Activated naive CD8-positive, alpha-beta T cell treated with anti-CD3 and anti-CD28 coated beads for 36 hours (primary cell): ENCODE measurements at places on chromosomes 6 and 20.

- H3K27me3 ChIP-seq, result no peaks in the 10 kb centered on the region
- peaks cover 21% of the 10 kb centered on the region for H3K36me3 ChIP-seq
- H3K4me1 ChIP-seq, result peaks cover 32% of the 10 kb centered on the region
- no peak overlapping the region for H3K4me3 ChIP-seq
- no peak for DNase-seq
These were observed 26.4 kb downstream of the MAP3K4 start for GRCh38 chr6:161017766-161018564.

- no peak overlapping the region for H3K27ac ChIP-seq
- DNase-seq, result no peak
- H3K27me3 ChIP-seq, result no peaks in the 10 kb centered on the region
These were observed 133.5 kb downstream of the TAF4 start for GRCh38 chr20:61932199-61932592.

- DNase-seq, result no peak
- H3K4me3 ChIP-seq, result no peak overlapping the region
- no peak overlapping the region for H3K27ac ChIP-seq
- H3K27me3 ChIP-seq, result peaks cover 3% of the 10 kb centered on the region
- H3K4me1 ChIP-seq, result peaks cover 4% of the 10 kb centered on the region
These were observed 135.4 kb upstream of the AKIRIN2 start for GRCh38 chr6:87837444-87837843.

- no peak overlapping the region for H3K27ac ChIP-seq
- DNase-seq, result peak; percentile 9
- H3K36me3 ChIP-seq, result no peaks in the 10 kb centered on the region
These were observed 12.8 kb upstream of the MANBAL start for GRCh38 chr20:37276494-37277252.

- H3K4me3 ChIP-seq, result no peak overlapping the region
- no peaks in the 10 kb centered on the region for H3K4me1 ChIP-seq
- no peak overlapping the region for H3K27ac ChIP-seq
- no peaks in the 10 kb centered on the region for H3K36me3 ChIP-seq
- DNase-seq, result no peak
These were observed 440.0 kb upstream of the NOX3 start for GRCh38 chr6:155895641-155896040.

DNA sequence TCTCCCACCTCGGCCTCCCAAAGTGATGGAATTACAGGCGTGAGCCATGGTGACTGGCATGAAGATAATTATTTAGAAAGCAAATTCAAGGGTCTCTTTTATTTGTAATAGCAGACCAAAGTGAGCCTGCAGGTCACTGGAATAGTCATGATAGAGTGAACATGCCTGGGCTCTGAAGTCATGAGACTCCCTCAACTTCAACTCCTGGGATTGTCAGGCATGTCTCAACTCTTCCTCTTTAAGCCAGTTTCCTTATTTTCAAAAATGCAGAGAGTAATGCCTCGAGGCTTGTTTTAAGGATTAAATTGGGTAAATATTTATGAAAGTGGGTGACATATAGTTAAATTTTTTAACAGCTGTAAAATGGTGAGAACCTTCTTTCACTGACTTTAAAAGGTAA, 22.7 kb upstream of the HECA start:
- no peaks in the 10 kb centered on the region for H3K27me3 ChIP-seq
- H3K36me3 ChIP-seq, result peaks cover 5% of the 10 kb centered on the region
- peak overlapping the region; percentile 31 for H3K27ac ChIP-seq
- no peak overlapping the region for H3K4me3 ChIP-seq
- DNase-seq, result no peak
- peaks cover 60% of the 10 kb centered on the region for H3K4me1 ChIP-seq

- H3K4me3 ChIP-seq, result no peak overlapping the region
- DNase-seq, result no peak
- H3K4me1 ChIP-seq, result peaks cover 3% of the 10 kb centered on the region
These were observed 46.3 kb downstream of the SOD2 start for GRCh38 chr6:159646733-159647132.

GRCh38 chr20:1813101-1813529, 82.1 kb upstream of the SIRPA start:
- no peak overlapping the region for H3K4me3 ChIP-seq
- H3K27ac ChIP-seq, result no peak overlapping the region
- no peaks in the 10 kb centered on the region for H3K36me3 ChIP-seq
- DNase-seq, result no peak
- peaks cover 23% of the 10 kb centered on the region for H3K4me1 ChIP-seq

DNA sequence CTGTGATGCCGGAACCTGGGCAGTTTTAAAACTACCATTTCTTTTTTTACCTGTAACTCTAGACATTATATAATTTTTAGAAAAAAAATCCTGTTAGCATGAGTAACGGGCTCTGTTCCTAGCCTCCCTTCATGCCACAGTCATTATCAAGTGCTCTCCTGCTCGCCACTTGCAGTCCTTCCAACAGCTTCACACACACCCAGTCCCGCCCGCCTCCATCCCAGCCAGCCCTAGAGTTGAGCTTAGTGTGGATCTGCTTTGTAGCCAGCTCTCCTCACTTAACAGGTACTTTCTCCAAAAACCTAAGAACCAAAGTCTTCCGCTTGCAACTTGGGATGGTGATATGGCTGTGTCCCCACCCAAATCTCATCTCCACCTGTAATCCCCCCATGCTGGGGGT, 51.5 kb downstream of the EZR start:
- peaks cover 50% of the 10 kb centered on the region for H3K36me3 ChIP-seq
- DNase-seq, result no peak
- no peak overlapping the region for H3K4me3 ChIP-seq
- no peaks in the 10 kb centered on the region for H3K27me3 ChIP-seq

DNA sequence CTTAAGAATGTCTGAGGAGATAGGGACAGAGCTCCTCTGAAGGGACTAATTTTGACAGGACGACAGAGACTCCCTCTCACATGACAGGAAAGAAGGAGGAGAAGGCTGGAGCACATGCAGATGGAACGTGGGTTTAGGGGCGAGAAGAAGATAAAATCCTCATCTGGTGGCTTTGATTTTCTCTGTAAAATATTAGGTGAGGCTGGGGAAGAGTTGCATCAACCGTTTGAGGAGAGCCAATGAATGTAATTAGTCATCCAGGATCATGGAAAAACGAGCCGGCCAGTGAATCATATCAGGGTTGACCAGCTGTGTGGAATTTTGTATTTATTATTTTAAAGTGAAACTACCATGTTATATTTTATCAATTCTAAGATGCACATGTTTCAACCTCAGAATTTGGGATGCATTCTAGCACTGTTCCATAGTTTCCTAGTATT, 46.9 kb upstream of the ADGRF4 start:
- no peak overlapping the region for H3K27ac ChIP-seq
- no peak for DNase-seq
- peaks cover 4% of the 10 kb centered on the region for H3K4me1 ChIP-seq
- no peaks in the 10 kb centered on the region for H3K36me3 ChIP-seq
- no peak overlapping the region for H3K4me3 ChIP-seq

DNA sequence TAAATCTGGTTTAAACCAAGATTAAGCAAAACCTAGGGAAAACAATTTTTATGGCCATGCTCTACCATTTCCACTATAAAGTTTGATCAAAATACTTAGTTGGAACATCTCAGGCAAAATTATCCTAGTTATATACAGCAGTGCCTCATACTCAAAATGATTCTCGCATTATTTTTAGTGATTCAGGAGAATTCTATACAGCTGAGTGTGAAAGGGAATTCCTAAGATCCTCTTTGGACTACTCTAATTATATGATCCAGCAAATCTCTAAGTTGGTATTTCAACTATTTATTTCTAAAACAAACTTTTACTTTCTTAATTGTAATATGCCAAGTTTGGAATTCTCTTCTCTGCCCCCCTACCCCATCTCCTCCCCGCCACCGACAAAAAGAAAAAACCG, 8.6 kb downstream of the DTNBP1 start:
- DNase-seq, result no peak
- peaks cover 21% of the 10 kb centered on the region for H3K36me3 ChIP-seq
- H3K4me1 ChIP-seq, result peaks cover 29% of the 10 kb centered on the region
- no peak overlapping the region for H3K27ac ChIP-seq
- no peaks in the 10 kb centered on the region for H3K27me3 ChIP-seq

DNA sequence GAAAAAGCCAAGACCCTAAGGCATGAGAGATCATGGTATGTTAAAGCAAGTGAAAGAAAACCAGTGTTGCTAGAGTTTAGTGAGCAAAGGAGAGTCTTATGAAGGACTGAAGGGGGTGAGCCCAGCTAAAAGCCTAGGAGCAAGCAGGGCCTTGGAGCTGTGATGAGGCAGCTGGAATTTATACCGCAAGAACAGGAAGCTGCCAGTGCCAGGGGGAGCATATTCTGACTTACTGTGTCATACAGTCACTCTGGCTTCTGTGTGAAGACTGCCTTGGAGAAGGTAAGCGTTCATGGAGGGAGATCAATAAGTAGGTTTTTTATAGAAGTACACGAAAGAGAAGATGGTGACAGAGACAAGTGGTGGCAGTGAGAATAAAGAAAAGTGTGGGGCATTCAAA, 308.9 kb upstream of the THEMIS start:
- H3K27me3 ChIP-seq, result no peaks in the 10 kb centered on the region
- DNase-seq, result no peak
- peak overlapping the region; percentile 31 for H3K27ac ChIP-seq
- no peak overlapping the region for H3K4me3 ChIP-seq

- no peaks in the 10 kb centered on the region for H3K36me3 ChIP-seq
- H3K27me3 ChIP-seq, result no peaks in the 10 kb centered on the region
- peaks cover 2% of the 10 kb centered on the region for H3K4me1 ChIP-seq
- H3K27ac ChIP-seq, result no peak overlapping the region
- no peak overlapping the region for H3K4me3 ChIP-seq
These were observed 23.8 kb downstream of the SYNDIG1 start for GRCh38 chr20:24493181-24493580.

- DNase-seq, result no peak
- no peaks in the 10 kb centered on the region for H3K27me3 ChIP-seq
- H3K4me3 ChIP-seq, result no peak overlapping the region
- H3K36me3 ChIP-seq, result peaks cover 2% of the 10 kb centered on the region
These were observed 47.7 kb upstream of the CST5 start for GRCh38 chr20:23926944-23927872.

DNA sequence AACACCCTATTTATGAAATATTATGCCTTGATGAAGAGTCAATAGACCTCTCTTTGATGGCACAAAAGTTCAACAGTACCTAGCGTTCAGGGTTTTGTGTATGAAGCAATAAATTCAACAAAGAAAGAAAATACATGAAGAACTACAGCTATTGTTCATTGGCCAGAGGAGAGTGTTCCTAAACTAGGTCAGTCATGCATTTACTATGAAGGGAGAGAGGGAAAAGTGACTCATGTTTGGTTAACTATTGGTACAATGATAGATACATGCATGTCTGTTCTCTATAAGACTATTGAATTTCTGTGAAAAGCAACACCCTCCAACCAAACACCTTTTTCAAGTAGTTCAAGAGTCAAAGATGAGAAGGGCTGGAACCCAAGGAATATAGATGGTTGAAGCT, 50.7 kb downstream of the CLIC5 start:
- DNase-seq, result no peak
- no peaks in the 10 kb centered on the region for H3K36me3 ChIP-seq
- no peak overlapping the region for H3K4me3 ChIP-seq
- no peak overlapping the region for H3K27ac ChIP-seq
- peaks cover 3% of the 10 kb centered on the region for H3K4me1 ChIP-seq

DNA sequence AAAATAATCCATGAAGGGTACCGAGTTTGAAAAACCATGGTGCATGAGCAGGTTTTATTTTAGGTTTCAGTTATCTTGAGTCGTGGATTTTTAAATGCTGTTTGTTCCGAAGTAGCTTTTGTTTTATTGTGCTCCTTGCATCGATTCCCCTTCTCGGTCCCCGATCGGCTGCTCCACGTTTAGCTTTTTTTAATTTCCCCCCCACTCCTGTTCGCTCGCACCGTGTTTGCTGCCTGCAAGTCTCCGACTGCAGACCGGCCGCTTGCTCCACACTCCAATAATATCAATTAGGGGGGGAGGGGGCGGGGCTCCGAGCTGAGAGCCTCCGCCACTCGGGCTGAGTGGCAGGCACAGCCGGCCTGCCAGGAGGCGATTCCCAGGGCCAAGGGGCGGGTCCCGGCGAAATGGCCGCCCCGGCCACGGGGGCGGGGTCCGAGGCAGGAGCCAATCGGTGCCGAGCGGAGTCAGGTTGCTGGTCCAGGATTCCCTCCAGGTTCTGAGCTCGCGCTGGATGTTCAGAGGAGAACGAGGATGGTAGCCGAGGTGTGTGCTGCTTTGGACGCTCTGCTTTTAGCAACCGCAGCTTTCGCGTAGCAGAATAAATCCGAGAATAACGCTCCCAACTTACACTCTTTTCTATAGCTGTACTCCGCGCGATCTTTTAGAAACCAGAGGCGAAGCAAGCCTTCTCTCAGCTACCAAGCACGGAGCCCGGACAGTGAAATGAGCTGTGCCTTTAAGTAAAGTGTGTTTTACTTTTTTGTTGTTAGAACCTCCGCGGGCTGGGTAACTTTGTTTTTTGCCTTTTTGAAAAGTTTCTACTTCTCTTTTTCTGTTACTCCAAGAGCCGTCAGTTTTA, at the start of gene EPHA7:
Gene EPHA7 (minus strand): TSS at position 256 of the 859 bp plus-strand sequence. CDS start 218 bp downstream, at position 38.
- H3K4me1 ChIP-seq, result peaks cover 21% of the 10 kb centered on the region
- peaks cover 77% of the 10 kb centered on the region for H3K27me3 ChIP-seq
- H3K36me3 ChIP-seq, result no peaks in the 10 kb centered on the region
- peak within 1 kb of the TSS; percentile 69 for H3K4me3 ChIP-seq

GRCh38 chr6:82208913-82209312, 38.6 kb downstream of the IBTK start:
- peaks cover 32% of the 10 kb centered on the region for H3K36me3 ChIP-seq
- H3K4me3 ChIP-seq, result no peak overlapping the region
- DNase-seq, result no peak
- no peak overlapping the region for H3K27ac ChIP-seq

- H3K36me3 ChIP-seq, result no peaks in the 10 kb centered on the region
- no peak overlapping the region for H3K4me3 ChIP-seq
- H3K27ac ChIP-seq, result no peak overlapping the region
- no peak for DNase-seq
- no peaks in the 10 kb centered on the region for H3K4me1 ChIP-seq
- peaks cover 20% of the 10 kb centered on the region for H3K27me3 ChIP-seq
These were observed 101.6 kb upstream of the TMEM30A start for GRCh38 chr6:75386050-75386770.

GRCh38 chr20:8735674-8736073, 333.2 kb upstream of the PLCB4 start:
- no peaks in the 10 kb centered on the region for H3K36me3 ChIP-seq
- DNase-seq, result no peak
- no peaks in the 10 kb centered on the region for H3K4me1 ChIP-seq
- no peaks in the 10 kb centered on the region for H3K27me3 ChIP-seq

- peaks cover 8% of the 10 kb centered on the region for H3K4me1 ChIP-seq
- no peaks in the 10 kb centered on the region for H3K27me3 ChIP-seq
- no peak overlapping the region for H3K4me3 ChIP-seq
- H3K27ac ChIP-seq, result no peak overlapping the region
- no peak for DNase-seq
- peaks cover 9% of the 10 kb centered on the region for H3K36me3 ChIP-seq
These were observed 19.7 kb downstream of the RBM38 start for GRCh38 chr20:57410924-57411323.

DNA sequence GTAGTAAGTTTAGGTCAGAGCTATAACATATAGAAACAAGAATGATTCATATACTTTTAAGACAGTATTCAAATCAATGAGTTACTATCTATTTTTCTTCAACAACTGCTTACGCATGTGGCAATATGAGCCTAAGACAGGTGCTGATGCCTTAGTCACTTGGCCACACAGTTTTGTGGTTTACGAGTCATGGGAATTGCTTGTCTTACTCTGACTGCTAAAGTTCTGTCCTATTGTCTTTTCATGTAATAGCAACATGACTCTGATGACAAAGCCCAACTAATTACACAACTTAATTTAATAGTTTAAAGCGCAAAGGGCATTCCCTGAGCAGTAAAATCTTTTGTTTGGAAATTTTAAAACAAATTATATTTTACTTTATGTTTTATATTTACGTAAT, 159.3 kb upstream of the CENPW start:
- H3K4me3 ChIP-seq, result no peak overlapping the region
- peaks cover 10% of the 10 kb centered on the region for H3K36me3 ChIP-seq
- no peaks in the 10 kb centered on the region for H3K27me3 ChIP-seq
- H3K4me1 ChIP-seq, result peaks cover 10% of the 10 kb centered on the region
